NCI-H69 (cell line): ENCODE measurements at places on chromosomes 1 and 21.

- DNase-seq, result no peak
Observed at GRCh38 chr1:14980621-14981218, 172.8 kb upstream of the TMEM51 start.

DNA sequence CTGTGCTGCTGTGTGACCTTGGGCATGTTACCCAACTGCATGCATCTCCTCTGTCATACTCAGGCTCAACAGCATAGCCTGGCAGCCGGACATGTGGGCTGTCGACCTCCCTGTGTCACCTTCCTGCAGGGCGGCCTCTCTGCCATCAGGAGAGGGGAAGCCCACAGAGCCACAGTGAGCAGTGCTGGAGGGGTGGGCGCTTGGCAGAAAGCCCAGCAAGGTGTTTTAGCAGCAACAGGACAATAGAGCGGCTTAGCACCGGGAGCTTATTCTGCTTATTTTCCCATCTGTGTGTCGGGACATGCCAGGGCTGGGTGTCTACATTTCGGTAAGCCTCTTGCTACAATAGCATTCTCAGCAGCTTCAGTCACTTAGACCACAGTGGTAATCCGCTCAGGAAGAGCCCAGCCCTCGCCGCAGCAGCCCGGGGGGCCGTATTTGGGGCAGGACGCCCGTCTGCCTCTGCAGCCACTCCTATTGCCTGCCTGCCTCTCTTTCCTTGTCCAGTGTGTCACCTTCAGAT lies 22.8 kb upstream of the CDK18 start:
- peak; percentile 83 for DNase-seq

DNA sequence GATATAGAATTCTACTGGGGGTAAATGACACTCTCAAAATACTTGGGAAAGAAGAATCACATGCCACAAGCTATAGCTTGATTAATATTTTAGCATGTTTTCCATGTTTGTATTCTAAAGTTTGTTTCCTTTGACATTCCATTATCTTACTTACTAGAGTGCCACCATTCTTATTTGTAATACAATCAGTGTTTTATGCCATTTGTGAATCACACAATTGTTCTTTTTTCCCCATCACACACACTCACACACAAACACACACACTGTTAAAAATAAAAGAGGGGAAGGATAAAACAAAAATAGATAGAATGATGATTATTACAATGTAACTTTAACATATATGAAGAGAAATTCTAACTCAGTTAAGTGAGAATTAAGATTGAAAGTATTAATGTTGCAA lies 16.0 kb upstream of the TEKT2 start:
- no peak for DNase-seq

GRCh38 chr1:225896937-225897549 lies 8.1 kb upstream of the LEFTY1 start:
- DNase-seq, result peak; percentile 66

DNA sequence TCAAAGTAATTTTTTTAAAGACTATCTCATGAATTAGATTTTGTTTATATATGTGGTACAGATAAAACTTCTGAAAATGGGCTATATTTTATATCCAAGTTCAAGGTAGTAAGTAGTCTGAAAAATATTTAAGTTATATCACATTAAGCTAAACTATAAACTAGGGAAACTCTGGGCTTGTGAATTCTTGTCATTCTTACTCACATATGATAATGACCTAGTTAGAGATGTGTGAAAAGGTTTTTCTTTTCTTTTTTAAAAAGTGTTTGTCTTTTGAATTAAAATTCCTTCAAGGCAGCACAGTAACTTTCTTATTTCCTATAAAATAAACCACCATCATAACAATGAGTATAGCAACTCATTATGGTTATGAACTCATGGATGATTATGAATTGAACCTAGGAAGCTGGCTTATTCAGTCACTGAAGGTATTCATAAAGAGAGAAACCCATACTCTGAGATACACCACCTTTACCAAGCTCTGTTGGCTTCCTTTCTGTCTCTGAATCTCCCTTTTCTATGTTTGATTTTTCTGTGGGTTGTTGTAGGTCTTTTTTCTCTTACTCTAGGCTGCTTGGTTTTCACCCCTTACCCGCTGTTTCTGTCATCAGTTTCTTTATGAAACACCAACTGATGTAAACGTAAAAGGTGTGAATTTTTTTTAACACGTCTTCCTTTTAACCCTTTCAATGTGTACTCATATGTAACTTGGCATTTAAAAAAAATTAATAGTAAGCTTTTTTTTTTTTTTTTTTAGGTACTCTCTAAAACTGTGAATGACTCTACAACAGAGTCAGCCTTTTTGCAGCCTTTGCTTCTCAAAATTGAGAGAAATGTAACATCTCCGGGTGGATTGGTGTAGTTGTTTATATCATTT lies 25.2 kb downstream of the IL12RB2 start:
- DNase-seq, result no peak
